ENCODE measurements at places on chromosomes 12 and 14.
A peak's percentile ranks its signal among the peaks of the same experiment; 100 is the strongest.

DNA sequence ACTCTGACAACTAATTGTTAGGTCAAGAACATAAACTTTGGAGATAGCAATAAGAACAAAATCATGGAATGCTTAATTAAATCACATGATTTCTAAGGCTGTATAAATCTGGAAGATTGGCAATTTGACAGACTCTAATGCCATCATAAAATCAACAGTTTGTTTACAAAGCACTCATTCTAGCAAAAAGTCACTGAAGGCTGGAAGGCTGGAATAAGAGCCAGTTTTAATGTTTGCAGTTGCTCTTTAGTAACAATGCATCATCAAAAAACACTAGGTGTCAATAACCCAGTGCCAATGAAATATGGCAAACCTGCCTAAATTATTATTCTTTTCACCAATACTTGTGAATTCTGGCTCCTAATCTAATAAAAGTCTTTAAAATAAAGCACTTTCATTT lies 65.0 kb downstream of the NUMB start:
- DNase-seq = no peak

DNA sequence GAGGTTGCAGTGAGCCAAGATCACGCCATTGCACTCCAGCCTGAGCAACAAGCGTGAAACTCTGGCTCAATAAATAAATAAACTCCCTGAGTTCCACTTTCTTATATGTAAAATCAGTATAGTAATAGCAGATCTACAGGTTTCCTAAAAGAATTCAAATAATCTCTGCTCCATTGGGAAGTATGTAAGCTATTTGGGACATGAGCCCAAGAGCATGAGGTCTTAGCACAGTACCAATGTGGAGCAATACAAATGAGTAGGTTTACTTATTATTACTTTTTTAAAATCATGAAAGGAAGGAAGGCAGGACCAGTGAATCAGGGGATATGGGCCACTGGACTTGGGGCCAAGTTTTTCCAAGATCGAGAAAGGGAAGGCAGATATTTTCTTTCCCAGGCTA lies 216.9 kb upstream of the DIO2 start:
- no peak for DNase-seq

DNA sequence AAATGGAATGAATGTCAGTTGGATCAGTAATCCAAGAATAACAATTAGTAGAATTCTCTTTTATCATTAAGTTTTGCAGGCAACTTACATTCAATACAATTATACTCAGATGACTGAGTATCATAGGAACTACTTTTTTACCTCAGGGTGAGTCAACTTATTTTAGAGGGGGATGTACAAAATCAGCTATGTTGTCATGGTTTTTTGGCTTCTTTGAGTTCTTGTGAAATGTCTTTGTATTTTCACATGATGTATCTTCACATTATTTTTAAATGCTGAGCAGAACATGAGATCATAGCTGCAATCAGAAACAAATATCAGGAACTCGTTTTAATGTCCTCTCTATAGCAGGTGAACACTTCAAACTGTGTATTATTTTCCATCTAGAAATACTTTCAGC lies 65.3 kb upstream of the PTPRR start:
- no peak for DNase-seq

DNA sequence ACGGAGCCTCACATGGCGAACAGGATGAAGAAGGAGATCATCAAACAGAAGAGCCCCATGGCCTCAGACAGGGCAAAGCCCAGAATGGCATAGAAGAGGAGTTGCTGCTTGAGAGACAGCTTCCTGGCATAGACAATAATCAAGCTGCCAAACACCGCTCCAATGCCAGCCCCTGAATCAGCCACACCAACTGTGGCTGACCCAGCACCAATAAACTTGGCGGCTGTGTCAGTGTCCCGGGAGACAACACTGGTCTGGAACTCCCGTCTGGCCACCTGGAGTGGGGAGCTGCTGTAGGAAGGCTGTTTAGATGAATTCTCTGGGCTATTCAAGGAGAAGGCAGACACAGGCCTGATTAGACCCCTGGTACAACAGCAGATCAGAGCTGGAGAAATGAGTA lies 100.1 kb downstream of the HEATR5A start:
- no peak for DNase-seq

GRCh38 chr12:3097186-3097804 lies 20.1 kb downstream of the TSPAN9 start:
- no peak for DNase-seq

GRCh38 chr14:81402123-81402495 lies 2.0 kb upstream of the STON2 start:
- DNase-seq = no peak

GRCh38 chr12:26359576-26359975 lies 164.2 kb downstream of the SSPN start:
- DNase-seq = no peak

GRCh38 chr12:51281202-51281924 lies 11.1 kb upstream of the SMAGP start:
- no peak for DNase-seq

DNA sequence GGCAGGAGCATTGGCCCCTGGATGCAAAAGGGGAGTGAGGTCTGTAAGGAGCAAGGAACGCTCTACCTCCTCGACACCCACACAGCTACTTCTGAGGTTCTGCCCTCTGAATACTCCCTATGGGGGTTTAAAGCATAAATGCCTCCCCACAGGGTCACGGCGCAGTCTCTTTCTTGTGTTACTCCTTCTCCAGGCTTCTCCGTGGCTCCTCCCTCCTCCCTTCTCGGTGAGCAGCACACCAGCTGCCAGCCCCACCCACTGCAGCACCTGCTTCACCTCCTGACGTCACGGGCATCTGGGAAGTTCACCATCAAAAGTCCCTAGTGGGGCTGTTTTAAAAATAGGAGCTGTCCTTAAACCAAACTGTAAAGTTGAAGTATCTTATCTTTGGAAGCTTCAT lies 67.3 kb downstream of the SPTB start:
- DNase-seq = peak; percentile 34

GRCh38 chr12:89185181-89185580 lies 167.1 kb downstream of the DUSP6 start:
- no peak for DNase-seq

DNA sequence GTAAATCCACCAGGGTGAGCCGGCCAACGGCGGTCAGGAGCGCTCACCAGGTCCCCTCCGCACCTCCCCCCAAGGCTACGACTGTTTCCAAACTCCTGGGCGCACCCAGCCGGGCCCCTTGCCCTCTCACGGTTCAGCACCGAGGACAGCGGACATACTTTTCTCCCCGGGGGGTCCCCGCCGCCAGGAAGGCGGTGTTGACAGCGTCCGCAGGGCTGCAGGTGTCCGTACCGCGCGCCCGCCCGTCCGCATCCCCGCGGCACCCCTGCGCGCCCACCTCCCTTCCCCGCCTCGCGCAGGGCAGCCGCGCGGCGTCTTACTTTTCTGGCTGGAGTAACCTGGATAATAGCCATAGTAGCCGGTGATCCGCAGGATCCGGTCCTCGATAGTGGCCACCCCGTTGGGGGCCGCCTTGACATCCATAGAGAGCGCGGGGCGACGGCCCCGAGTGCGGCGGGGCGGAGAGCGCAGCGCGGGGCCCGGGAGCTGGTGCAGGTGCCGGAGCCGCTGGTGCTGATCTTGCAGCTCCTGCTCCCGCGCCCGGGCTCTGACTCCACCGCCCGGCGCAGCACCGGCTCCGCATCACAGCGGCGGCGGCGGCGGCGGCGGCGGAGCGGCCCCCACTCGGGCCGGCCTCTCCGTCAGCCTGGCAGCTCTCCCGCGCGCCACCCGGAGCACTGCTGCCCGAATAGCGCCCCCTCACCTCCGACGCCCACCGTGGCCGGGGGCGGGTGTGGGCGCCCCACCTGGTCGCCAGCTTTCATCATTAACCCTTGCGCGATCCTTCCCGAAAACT lies at the start of gene SLC35F4:
Gene SLC35F4, minus strand, starts transcription at position 690 of the 796 bp plus-strand sequence.
- DNase-seq = no peak

DNA sequence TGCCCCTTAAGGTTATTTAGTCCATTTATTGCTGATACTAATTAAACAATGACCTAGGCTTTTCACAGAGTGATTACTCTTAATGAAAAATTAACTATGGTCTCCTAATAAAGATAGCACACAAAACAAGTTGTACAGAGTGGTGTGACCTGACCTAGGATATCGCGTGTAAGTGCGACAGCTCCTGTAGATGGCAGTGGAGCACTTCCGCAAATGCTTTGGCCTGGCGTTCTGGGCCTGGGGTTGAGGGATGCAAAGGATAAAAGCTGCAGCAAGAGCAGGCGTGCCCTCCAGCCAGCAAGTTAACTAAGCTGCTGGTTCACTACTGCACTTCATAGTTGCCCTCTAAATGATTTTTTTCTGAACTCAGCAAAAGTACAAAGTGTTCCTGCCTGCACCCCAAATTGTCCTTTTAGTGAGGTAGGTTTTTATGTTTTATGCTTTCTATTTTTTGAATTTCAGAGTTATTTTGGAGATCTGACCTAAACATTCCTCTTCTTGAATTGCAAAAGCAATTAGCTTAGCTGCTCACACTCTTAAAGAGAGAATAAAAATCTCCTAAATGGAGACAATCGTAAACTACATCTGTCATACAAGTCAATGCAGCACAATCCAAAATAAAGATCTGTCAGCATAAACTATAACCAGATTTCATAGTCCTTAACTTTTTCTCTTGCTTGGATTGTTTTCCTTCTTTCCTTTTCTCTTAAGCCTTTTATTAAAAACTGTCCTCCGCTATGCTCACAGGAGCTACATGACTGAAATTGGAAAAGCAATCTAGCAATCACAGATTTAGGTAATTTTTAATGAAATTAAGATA lies 379.6 kb downstream of the LRIG3 start:
- DNase-seq = no peak

DNA sequence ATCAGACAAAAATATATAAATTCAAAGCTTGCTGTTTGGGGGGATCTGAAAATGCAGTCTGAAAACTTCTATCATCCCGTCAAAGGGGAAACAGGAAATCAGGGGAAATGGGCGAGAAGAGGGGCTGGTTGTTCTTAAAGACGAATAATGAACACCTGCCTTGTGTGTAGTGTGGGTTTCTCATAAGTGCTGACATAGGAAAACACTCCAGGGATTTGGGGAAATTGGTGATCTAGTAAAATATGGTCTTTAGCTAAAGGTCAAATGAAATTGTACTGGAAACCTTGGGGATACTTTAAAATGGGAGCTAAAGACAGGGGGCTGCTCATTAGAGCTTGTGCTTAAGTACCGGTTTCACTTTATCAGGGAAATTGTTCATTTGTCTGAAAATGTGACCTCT lies 39.6 kb upstream of the PIK3C2G start:
- DNase-seq = no peak
